ENCODE measurements at places on chromosomes 6 and 20. TPM values are rescaled to one million over a fixed set of nuclear protein-coding genes. Genes with fewer than 3 reads are reported as not detected.

The RBBP8NL gene
- 0.25 TPM for total RNA-seq

The DDX43 gene
- total RNA-seq: not detected

The GPX5 gene
- not detected for total RNA-seq

The NRSN2 gene
- total RNA-seq: 48.1 TPM

The SLC4A11 gene
- 10.2 TPM for total RNA-seq

The SOBP gene
- total RNA-seq: 1.3 TPM

The CYB5R4 gene
- total RNA-seq: 29.2 TPM

The HTR1E gene
- not detected for total RNA-seq

The GATA5 gene
- total RNA-seq: 0.37 TPM

The DNMT3B gene
- total RNA-seq: 5.2 TPM

The THEMIS gene
- total RNA-seq: not detected

The OLIG3 gene
- not detected for total RNA-seq

The TFAP2D gene
- not detected for total RNA-seq

The ATP9A gene
- 11.1 TPM for total RNA-seq

The SLC25A27 gene
- 0.47 TPM for total RNA-seq

The ADGRG6 gene
- 38.2 TPM for total RNA-seq

The KCNK5 gene
- total RNA-seq: 1.3 TPM

The PCK1 gene
- total RNA-seq: 0.30 TPM

The ANKRD66 gene
- total RNA-seq: not detected

The GNMT gene
- total RNA-seq: not detected

The PRR18 gene
- 0.11 TPM for total RNA-seq

The DEF6 gene
- not detected for total RNA-seq

The ROS1 gene
- 0.17 TPM for total RNA-seq

The PNPLA1 gene
- total RNA-seq: not detected

The GSTA3 gene
- not detected for total RNA-seq

The GJA10 gene
- total RNA-seq: not detected

The ZNFX1 gene
- total RNA-seq: 23.3 TPM

The WFDC10B gene
- not detected for total RNA-seq

The TRAPPC3L gene
- total RNA-seq: not detected

The TAGAP gene
- total RNA-seq: not detected

The LAMA4 gene
- 1.4 TPM for total RNA-seq

The TP53RK gene
- total RNA-seq: 15.6 TPM

The PLEKHG1 gene
- total RNA-seq: 0.32 TPM

The EMILIN3 gene
- total RNA-seq: 0.39 TPM

The SEL1L2 gene
- not detected for total RNA-seq

The ELOVL2 gene
- 6.8 TPM for total RNA-seq

The ISM1 gene
- total RNA-seq: 0.26 TPM

The TCF15 gene
- not detected for total RNA-seq

The TREM2 gene
- total RNA-seq: not detected

The SLC22A2 gene
- not detected for total RNA-seq

The DNAH8 gene
- not detected for total RNA-seq

The TPD52L2 gene
- 136 TPM for total RNA-seq

The ERVFRD-1 gene
- total RNA-seq: not detected

The SNPH gene
- total RNA-seq: 4.1 TPM

The TMEM244 gene
- total RNA-seq: not detected

The IFT52 gene
- total RNA-seq: 32.9 TPM

The CEP250 gene
- 29.5 TPM for total RNA-seq

The CST4 gene
- not detected for total RNA-seq

The MCM8 gene
- total RNA-seq: 20.9 TPM

The SLC44A4 gene
- total RNA-seq: not detected

The KCNQ5 gene
- 1.4 TPM for total RNA-seq

The OPN5 gene
- not detected for total RNA-seq

The CYP39A1 gene
- total RNA-seq: not detected
